Inflammatory macrophage (primary cell): ENCODE measurements at places on chromosomes 5 and 9.

DNA sequence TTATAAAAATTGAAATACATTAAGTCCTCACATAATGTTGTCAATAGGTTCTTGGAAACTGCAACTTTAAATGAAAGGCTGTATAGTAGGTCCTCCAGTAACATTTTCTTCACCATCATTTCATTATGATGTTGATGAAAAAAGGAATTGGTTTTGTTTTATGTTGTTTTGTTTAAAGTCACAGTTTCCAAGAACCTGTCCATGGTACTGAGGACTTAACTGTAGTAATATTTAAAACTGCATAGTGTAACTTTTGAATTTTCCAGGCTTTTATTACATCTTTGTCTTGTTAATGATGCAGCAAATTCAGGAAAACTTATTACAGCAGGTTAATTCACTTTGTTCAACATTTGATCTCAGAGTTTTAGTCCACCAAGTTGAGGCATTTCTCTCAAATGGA is 11.6 kb downstream of the SECISBP2 start:
- DNase-seq, result no peak

- DNase-seq, result no peak
These were observed 289.9 kb downstream of the DMAC1 start for GRCh38 chr9:7509576-7510145.

- no peak for DNase-seq
These were observed 3.0 kb downstream of the RECK start for GRCh38 chr9:36039696-36040095.

GRCh38 chr5:169467041-169467771 is 116.4 kb upstream of the SPDL1 start:
- DNase-seq, result no peak

- DNase-seq, result no peak
These were observed 27.1 kb upstream of the MTMR12 start for GRCh38 chr5:32339878-32340277.

DNA sequence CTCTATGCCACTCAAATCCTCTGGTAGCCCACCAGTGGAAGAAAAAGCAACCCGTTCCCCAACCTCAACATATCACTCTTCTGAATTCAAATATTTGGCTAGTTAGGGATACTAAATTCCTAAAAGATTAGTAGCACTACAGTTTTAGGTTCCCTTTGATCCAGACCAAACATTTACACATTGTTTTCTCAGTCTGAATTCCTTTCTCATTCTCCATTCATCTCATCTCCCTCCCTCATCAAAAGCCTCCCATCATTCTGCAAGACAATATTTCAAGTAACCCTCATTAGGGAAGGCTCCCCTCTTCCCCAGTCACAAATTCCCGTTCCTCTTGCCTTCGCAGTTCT is 26.3 kb downstream of the ADAM19 start:
- DNase-seq, result no peak

DNA sequence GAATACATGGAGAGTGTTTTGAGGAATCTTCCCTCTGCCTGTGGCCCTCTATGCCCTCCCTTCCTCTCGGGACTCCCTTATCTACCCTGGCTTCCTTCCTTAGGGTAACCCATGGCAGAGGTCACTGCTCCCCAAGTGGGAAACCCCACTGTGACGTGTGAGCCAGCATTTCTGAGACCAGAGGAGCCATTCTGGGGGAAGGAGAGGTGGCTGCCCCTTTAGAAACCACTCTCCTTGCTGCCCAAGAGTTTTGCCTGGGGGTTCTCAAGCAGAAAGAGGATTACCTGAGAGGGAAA is 23.1 kb downstream of the CCNJL start:
- no peak for DNase-seq

GRCh38 chr9:18601026-18601425 is 127.1 kb downstream of the ADAMTSL1 start:
- DNase-seq, result no peak

DNA sequence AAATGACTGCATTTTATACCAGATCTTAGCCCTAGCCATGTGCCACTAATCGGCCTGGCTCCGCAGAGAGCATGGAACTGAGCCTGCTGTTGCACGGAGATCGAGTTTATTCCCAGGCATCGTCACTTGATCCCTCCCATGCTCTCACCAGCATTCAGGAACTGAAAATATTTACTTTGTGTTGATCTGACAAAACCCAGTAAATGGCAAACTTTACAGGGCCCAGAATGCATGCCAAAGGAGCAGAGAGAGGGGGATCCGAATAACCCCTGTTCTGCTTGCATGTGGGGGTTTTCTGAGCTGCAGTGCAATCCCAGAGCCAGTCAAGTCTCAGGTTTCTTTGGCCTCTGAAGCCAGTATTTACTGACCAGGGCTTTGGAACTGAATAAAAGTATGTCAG is 87.3 kb downstream of the GAS1 start:
- DNase-seq, result no peak

- peak; percentile 80 for DNase-seq
These were observed 211.5 kb downstream of the SEC61B start for GRCh38 chr9:99433555-99433954.

DNA sequence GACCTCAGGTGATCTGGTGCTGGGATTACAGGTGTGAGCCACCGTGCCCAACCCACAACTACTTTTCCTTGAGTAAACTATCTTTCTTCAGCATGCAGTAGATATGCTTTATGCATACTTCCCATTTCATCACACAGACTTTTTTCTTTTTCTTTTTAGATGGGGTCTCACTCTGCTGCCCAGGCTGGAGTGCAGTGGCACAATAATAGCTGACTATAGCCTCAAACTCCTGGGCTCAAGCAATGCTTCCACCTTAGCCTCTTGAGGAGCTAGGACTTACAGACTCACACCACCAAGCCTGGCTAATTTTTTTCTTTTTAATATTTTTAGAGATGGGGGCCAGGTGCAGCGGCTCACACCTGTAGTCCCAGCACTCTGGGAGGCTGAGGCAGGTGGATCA is 22.8 kb downstream of the PPP6C start:
- DNase-seq, result no peak

GRCh38 chr9:82970359-82970758 is 92.6 kb downstream of the RASEF start:
- no peak for DNase-seq

DNA sequence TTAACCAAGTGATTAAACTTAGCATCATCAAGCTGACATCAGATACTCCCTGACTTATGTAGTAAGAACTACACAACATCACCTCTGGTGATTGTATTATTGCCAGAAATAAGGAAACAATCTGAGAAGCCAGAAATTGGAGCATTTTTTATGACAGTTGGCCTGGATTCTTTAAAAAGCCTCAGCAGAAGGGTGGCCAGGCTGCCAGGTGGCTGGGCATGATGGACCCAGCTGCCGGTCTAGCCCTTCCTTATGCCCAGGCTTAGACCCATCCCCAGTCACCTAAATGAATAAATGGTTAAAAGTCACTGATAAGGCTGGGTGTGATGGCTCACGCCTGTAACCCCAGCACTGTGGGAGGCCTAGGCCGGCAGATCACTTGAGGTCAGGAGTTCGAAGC is 12.8 kb downstream of the OR1K1 start:
- no peak for DNase-seq

- no peak for DNase-seq
These were observed 25.8 kb upstream of the PRXL2C start for GRCh38 chr9:96680812-96681499.

- DNase-seq, result no peak
These were observed 202.6 kb downstream of the TSSK1B start for GRCh38 chr5:113232221-113232620.

DNA sequence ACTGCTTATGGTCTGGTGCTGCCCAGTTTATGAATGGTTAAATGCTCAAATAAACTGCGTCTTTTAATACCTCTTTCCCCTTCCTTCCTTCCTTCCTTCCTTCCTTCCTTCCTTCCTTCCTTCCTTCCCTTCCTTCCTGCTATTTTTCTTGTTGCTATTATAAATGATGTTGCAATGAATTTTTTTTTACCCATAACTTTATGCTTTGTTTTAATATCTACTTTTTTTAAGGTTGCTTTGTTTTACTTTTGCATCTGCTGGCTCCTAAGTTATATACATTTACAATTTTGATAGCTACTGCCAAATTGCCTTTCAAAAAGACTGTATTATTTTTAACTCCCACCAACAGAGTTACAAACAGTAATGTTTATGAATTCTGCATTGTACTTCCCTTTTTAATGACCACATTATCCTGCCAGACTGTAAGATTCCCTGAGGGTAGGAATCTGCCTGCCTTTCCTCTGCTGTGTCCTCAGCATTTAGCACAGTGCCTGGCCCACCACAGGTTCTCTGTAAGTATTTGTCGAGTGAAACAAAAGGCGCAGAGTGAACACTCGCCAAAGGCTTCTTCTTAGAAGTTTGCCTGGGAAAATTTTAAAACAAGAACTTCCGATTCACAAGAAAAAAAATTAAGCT is 36.9 kb downstream of the KIF4B start:
- DNase-seq, result no peak

- no peak for DNase-seq
These were observed 112.8 kb upstream of the NR3C1 start for GRCh38 chr5:143516249-143516648.

GRCh38 chr5:142082182-142082781 is 26.3 kb upstream of the NDFIP1 start:
- DNase-seq, result no peak

DNA sequence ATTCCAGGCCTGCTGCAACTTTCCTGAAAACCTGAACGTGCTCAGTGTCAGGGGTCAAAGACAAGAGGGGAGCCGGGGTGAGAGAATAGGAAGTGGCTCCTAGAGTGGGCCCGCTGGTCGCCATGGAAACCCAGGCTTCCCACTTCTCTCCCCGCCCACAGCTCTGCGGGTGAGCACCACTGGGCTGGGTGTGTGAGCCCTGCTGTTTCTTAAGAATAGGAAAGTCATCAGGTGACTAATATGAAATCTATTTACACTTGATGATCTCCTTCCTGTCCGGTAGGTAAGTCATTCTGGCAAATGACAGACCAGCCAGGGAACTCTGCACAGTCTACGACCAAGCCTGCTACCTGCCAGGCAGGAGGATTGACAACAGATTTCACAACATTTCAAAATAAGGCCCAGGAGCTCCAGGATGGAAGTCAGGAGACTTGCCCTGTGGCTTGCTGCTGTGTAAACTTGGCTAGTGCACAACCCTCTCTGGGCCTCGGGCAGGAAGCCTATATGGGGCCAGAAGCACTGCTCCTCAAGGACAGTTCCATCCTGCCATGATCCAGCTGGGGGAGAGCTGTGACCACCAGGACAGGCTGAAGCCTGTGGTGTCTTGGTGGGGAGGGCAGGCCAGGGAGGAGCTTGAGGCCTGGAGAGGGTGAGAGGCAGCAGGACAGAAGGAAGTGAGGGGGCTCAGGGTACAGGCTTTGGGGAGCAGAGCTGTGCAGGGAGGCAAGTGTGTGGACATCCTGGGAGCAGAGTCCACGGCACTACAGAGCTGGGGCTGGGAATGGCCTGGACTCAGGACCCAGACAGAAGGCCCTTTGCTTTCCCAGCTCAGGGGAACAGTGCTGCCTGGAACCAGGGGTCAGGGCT is 60.6 kb downstream of the SHB start:
- peak; percentile 93 for DNase-seq

DNA sequence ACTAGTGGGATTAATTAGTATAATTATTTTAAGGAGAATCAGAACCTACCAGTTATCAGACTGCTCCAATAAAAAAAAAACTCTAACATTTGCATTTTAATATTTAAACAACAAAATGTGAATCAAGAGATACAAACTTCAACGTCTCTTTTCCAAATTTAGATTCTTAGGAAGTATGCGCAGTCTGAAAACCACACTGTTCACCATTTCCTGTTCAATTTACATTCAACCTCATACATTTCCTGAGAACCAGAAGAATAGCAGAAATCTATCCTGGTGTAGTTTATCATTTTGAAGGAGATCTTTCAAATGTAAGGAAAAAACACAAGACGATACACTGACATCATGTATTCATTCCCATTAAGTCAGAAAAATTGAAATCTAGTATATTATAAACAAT is 869.2 kb downstream of the EFNA5 start:
- DNase-seq, result no peak

DNA sequence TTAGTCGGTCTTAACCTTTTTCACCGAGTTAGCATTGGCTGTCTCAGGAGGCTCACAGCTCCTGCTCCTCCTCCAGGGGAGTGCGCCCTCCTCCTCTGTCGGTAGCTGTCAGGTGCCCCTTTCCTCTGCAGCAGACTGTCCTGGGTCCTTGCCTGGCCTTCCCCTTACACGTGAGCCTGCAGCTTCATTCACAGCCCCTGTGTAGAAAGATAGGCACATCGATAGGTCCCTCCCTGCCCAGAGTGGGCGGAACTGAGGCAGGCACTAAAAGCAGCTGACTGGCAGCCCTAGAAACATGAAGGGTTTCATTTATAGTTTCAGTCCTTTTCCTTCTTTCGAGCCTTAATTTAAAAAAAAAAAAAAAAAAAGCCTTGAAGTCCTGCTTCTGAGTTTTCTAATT is 17.2 kb downstream of the TENT4A start:
- DNase-seq, result peak; percentile 40

DNA sequence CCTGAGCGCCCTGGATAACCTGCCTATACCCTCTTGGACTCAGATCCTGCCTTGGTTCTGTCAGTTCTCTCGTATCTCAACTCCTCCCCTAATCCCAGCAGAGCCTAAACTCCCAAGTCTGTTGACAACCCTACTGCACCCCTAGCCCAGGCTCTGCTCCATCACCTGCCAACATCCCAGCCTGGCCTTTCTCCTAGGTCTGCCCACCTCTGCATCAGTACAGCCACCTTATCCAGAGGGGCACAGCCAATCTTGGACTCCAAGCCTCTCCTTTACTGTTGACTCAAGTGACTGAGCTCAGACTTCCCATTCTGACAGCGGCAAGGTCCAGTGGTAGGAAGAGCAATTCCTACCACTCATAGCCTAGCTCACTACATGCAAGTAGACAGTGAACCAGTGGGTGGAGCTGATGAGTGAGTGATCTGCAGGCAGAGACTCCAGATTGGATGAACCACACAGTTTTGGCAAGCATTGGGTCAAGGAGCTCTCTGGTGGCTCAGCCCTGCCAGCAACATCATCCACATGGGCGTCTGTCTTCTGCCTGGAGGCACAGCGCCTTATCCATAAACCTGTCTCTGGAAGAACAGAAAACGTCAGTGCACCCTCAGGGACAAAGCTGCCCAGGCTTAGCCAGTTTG is 26.5 kb downstream of the TRMO start:
- DNase-seq, result peak; percentile 81

- DNase-seq, result no peak
These were observed 903.8 kb downstream of the EFNA5 start for GRCh38 chr5:106766916-106767315.

GRCh38 chr9:121156263-121156731 is 45.4 kb downstream of the RAB14 start:
- DNase-seq, result no peak

- no peak for DNase-seq
These were observed 219.8 kb upstream of the TBCA start for GRCh38 chr5:77995793-77996409.

- no peak for DNase-seq
These were observed 33.7 kb downstream of the GPR21 start for GRCh38 chr9:123067136-123067535.

GRCh38 chr5:169754737-169755136 is 117.7 kb downstream of the DOCK2 start:
- DNase-seq, result no peak
